ENCODE measurements at places on chromosomes 6 and 20.
A peak's percentile ranks its signal among the peaks of the same experiment; 100 is the strongest.

DNA sequence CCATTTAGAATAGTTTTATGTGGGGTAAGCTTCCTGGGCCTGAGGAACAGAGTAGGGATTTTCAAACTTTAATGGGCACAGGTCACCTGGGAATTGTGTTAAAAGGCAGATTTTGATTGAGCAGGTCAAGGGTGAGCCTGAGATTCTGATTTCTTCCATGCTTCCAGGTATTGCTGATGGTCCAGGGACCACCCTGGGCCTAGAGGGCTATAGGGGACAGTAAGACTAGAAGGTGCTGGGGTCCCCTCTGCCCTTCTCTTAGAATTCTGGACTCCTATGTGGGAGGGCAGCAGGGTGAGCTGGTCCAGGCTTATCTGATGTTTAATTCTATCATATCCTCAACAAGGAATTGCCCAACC, 2.6 kb downstream of the DDR1 start:
- no peak for DNase-seq

DNA sequence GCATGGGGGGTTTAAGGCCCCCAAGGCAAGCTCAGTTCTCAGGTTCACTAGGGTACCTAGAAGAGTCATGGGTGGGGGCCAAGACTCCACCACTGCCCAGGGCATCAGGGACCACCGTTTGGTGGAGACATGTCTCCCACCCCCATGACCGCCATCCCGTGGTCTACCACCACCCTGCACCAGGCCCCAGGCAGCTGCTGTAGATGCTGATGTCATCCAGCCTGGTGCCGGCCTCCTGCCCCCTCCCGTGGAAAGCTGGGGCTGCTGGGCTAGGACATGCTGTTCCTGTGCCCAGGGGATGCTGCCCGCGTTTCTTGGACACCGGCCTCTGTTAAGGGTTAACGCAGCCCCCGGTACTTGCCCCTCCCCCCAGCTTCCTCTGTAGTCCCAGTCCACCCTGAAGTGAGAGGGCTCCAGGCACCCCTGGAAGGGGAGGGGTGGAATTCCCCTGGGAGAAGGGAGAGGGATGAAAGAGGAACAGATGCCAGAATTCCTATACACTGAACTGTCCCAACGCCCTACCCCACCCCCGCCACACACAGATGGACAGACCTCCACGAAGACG, 587 bp downstream of the IP6K3 start:
- DNase-seq: no peak

- no peak for DNase-seq
These were observed 146.7 kb upstream of the CDH4 start for GRCh38 chr20:61105395-61105794.

GRCh38 chr6:22247916-22248482, 48.8 kb downstream of the PRL start:
- no peak for DNase-seq

- no peak for DNase-seq
These were observed 46.3 kb downstream of the PPP1R14C start for GRCh38 chr6:150189122-150189521.

DNA sequence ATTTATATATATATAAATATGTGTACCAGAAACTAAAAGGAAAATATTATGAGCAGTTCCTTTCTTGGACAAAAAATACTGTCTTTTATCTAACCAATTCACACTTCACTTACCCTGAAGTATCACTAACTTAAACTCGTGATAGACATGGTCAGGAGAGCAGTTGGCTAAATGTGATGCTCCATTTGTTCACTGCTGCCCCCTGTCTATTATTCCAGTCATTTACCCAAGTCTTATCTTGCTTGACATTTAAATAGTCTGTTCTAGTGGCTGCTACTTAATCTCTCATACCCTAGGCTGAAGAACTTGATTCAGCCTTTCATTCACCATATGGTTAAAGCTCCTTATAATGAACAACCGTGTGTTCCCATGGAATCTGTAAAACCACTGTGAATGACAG, 789.6 kb upstream of the EYS start:
- DNase-seq: no peak

GRCh38 chr6:161319231-161319630, 45.4 kb upstream of the AGPAT4 start:
- no peak for DNase-seq

- DNase-seq: no peak
These were observed 610.7 kb downstream of the CBLN4 start for GRCh38 chr20:55394592-55394991.

DNA sequence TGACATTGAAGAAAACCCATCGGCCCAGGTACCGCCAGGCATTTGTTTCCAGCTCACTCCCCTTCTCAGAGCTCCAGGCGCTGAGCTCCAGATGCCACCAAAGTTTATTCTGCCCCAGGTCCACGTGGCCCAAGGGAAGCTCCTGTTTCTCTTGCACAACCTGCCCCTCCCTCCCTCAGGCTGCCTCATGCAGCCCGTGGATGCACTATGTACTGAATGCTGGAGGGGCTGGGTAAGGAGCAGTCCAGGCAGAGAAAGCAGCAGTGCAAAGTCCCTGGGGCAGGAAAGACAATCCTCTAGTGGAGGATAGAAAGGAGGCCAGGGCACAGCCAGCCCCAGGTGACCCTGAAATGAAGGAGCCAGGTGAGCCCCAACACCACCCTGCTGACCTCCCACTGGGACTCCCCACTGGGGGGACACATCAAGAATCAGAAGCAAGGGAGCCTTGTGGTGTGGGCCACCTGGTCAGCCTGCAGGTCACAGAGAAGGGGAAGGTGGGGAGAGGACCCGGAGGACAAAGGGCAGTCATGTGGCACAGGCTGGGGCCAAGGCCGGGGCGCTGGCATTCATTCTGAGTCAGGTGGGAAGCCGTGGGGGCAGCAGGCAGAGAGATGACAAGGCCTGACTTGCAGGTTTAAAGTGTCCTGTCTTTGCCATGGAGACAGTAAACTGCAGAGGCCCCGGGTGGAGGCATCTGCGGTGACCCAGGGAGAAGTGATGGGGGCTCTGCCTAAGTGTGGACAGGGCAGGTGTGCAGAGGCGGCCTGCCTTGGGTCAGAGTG, 230.1 kb downstream of the PREX1 start:
- DNase-seq: no peak

- peak; percentile 27 for DNase-seq
These were observed 20.7 kb downstream of the GTPBP2 start for GRCh38 chr6:43608310-43608763.

- no peak for DNase-seq
These were observed 34.6 kb downstream of the FBXO5 start for GRCh38 chr6:152948150-152948768.

GRCh38 chr20:33400812-33401183, 521 bp downstream of the CDK5RAP1 start:
- no peak for DNase-seq

DNA sequence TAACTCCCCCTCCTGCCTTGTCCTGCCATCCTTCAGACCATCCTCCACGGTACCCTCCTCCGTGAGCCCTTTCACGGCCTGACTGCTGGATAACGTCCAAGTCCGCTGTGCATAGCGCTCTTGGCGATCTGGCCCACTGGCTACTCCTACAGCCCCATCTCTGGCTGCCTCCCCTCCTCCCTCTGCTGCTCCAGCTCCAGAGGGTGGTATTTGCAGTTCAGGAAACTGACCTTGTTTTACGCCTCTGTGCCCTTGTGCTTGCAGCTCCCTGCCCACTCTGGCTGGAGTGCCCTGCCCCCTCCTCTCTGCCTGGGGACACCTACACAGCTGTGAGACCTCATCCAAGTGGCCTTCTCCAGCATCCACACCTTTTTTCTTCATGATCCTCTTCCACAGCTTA, 6.5 kb upstream of the RREB1 start:
- DNase-seq: no peak

GRCh38 chr6:134451529-134451928, 133.6 kb upstream of the SGK1 start:
- DNase-seq: no peak

- no peak for DNase-seq
These were observed 3.3 kb downstream of the PERP start for GRCh38 chr6:138103871-138104270.

DNA sequence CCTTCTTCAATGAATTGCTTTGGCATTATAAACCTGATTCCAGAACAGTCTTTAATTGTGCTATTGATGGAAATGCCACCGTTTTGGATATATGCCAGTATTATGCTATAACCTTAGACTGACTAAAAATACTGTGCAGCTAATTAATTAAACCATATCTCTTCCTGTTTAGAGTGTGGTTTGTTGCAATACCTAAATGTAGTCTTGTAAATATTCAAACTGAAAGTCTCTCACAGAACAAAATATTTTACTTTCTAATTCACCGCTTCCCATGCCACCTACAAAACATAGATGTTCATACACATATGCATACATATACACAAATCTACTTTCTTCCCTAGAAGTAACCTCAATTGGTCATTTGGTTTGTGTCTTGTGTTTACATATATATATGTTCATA, 126.6 kb downstream of the SIM1 start:
- DNase-seq: no peak

GRCh38 chr6:113219783-113220182, 637.4 kb upstream of the MARCKS start:
- no peak for DNase-seq

- DNase-seq: no peak
These were observed 64.3 kb downstream of the EDN1 start for GRCh38 chr6:12354499-12354898.

GRCh38 chr6:131787079-131787478, 20.7 kb upstream of the ENPP1 start:
- no peak for DNase-seq

DNA sequence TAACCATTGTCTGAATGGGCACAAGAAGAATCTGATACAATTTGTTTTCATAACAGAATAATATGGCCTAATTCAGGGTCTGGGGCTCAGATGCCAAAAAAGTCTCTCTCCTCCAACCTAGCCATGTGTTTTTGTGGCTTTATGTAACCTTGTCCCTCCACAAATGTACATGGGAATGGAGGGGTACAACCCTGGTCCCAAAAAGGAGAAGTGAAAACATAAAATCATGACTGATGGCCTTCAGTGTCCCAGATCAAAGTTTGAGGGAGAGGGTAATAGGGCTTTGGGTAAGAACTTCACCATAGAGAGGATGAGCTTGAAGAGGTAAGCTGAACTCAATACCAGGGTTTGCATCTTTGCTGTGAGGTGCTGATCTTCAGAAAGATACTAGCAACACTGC, 136.3 kb upstream of the BACH2 start:
- no peak for DNase-seq

- DNase-seq: no peak
These were observed 47.2 kb downstream of the SYNJ2 start for GRCh38 chr6:158028876-158029275.

- no peak for DNase-seq
These were observed 56.9 kb downstream of the FAM229B start for GRCh38 chr6:112144145-112144926.

- no peak for DNase-seq
These were observed 30.5 kb downstream of the C6orf15 start for GRCh38 chr6:31081872-31082271.

DNA sequence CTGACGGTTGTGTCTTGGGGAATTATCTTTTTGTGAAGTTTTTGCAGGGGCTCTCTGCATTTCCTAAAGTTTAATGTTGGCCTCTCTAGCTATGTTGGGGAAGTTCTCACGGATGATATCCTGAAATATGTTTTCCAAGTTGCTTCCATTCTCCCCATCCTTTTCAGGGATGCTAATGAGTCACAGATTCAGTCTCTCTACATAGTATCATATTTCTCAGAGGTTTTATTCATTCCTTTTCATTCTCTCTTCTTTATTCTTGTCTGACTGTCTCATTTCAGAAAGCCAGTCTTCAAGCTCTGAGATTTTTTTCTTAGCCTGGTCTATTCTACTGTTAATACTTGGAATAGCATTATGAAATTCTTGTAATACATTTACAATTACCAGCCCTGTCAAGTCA, 61.3 kb downstream of the UNC5CL start:
- DNase-seq: no peak

- no peak for DNase-seq
These were observed 103.0 kb downstream of the PLEKHG1 start for GRCh38 chr6:150702675-150703074.

GRCh38 chr6:35177596-35177995, 36.2 kb upstream of the SCUBE3 start:
- no peak for DNase-seq

DNA sequence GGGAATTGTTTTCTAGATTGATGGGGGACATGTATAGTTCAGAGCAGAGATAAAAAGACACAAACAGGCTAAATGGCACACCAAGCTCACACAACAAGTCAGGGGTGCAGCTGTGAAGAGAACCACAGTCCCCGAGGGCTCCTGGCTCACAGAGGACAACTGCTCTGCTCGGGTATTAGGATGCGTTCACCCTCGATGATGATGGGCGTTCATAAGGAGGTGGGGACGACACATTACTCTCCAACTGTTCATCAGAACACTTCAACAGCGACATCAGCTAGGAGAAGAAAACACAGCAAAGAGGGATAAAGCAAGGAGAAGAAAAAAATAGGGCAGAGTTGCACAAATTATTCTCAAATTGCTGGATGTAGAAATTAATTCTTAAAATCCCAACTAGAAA, 174.8 kb upstream of the RREB1 start:
- no peak for DNase-seq

DNA sequence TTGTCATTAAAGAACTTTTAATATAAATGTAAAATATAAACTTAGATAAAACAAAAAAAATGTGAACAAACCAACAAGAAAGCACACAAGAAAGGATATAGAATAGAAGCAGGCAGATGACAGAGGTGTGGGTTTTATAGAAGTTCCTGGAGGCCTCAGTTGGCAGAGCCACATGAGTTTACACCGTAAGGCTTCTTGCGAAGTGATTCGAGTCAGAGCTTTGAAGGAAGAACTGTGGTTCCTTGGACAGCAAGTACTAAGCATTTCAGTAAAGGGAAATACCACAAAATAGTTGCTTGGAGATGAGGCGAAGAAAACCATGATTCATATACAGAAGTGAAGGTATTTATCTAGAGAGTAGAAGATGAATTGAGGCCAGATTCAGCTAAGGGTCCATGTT, 207.9 kb upstream of the EYA4 start:
- no peak for DNase-seq

GRCh38 chr20:38961530-38962043, 557 bp upstream of the DHX35 start:
- no peak for DNase-seq

DNA sequence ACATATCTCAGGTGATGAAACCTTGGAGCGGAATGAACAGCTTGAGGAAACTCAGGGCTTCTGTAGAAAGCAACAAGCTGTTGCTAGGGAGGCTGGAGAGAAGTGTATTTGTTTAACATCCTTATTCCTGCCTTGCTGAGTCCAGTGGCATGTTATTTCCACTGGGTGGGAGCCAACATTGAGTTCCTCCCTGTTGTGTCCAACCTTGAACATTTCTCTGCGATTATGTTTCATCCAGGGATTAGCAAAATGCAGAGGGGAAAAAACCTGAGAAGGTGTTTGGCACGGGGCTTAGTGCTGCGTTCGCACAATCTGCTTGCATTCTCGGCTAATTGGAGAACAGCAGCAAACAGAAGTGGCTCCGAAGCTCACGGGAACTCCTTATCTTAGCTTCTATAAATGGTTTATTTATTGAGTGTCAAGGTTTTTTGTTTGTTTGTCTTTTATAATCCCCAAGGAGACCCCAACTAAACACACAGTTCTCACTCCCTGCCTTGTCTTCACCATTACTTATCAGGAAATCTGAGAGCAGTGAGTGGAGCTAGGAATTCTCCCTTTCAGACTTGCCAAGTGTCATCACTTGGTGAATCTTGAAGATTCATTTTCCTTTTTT, 412.8 kb downstream of the CDC5L start:
- DNase-seq: no peak
